Cardiac muscle cell (in vitro differentiated cells and primary cell): ENCODE measurements at places on chromosomes 11 and 22. TPM values are rescaled to one million over a fixed set of nuclear protein-coding genes. Genes with fewer than 3 reads are reported as not detected.
A peak's percentile ranks its signal among the peaks of the same experiment; 100 is the strongest.

DNA sequence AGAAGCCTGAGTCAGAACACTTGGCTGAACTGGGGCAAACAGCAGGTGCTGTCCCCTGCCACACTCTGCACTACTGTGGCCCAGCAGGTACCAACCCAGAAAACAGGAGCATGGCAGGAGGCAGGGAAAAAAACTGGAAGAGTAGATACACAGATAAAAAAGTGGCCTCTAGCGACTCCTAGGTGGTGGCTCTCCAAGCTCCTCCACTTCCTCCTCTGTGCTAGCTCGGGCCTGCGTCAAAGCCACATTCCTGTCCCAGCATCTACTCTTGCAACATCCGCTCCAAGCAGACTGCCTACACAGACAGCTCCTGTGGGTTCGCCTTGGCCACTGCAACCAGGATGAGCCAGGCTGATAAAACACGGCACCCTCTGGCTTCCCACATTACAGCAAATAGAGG, 6.9 kb downstream of the OR8B12 start:
- H3K4me3 ChIP-seq: no peak overlapping the region
- DNase-seq: peak; percentile 37
- no peaks in the 10 kb centered on the region for H3K36me3 ChIP-seq

- H3K4me1 ChIP-seq: no peaks in the 10 kb centered on the region
- H3K27me3 ChIP-seq: no peaks in the 10 kb centered on the region
- H3K4me3 ChIP-seq: no peak overlapping the region
- no peak for DNase-seq
Observed at GRCh38 chr11:33151399-33151798, 9.9 kb downstream of the CSTF3 start.

GRCh38 chr22:37943136-37943824, 10.1 kb downstream of the C22orf23 start:
- no peak overlapping the region for H3K4me3 ChIP-seq
- H3K27ac ChIP-seq: no peak overlapping the region
- H3K27me3 ChIP-seq: no peaks in the 10 kb centered on the region

The OOSP1 gene
- total RNA-seq: 0.48 TPM in 1 of 2 replicates, not detected in the other

The VSIG10L2 gene
- total RNA-seq: not detected in 2 replicates

The MPPED2 gene
- 19.9 and 32.5 TPM in 2 replicates for total RNA-seq
